Bronchus fibroblast of lung (primary cell): ENCODE measurements at places on chromosomes 5 and 9. TPM values are rescaled to one million over a fixed set of nuclear protein-coding genes. Genes with fewer than 3 reads are reported as not detected.

The SURF1 gene
- 38.3 and 43.6 TPM in 2 replicates for total RNA-seq

The GFRA3 gene
- not detected in 2 replicates for total RNA-seq

The ADAM19 gene
- total RNA-seq: 7.7 and 8.4 TPM in 2 replicates

The F2R gene
- 91.6 and 99.5 TPM in 2 replicates for total RNA-seq

The MRPS30 gene
- total RNA-seq: 50.5 and 57.2 TPM in 2 replicates

The SPINK6 gene
- not detected in 2 replicates for total RNA-seq

The KIAA0825 gene
- 1.8 and 2.0 TPM in 2 replicates for total RNA-seq

The HSPB3 gene
- not detected in 2 replicates for total RNA-seq

The OR1J2 gene
- total RNA-seq: not detected in 2 replicates

The CREB3 gene
- 59.6 and 73.3 TPM in 2 replicates for total RNA-seq

The REEP2 gene
- 18.8 and 22.0 TPM in 2 replicates for total RNA-seq

The AFF4 gene
- total RNA-seq: 19.6 and 23.9 TPM in 2 replicates

The ADAMTS13 gene
- total RNA-seq: 0.89 and 1.2 TPM in 2 replicates
